ENCODE measurements at places on chromosomes 3 and 15.

DNA sequence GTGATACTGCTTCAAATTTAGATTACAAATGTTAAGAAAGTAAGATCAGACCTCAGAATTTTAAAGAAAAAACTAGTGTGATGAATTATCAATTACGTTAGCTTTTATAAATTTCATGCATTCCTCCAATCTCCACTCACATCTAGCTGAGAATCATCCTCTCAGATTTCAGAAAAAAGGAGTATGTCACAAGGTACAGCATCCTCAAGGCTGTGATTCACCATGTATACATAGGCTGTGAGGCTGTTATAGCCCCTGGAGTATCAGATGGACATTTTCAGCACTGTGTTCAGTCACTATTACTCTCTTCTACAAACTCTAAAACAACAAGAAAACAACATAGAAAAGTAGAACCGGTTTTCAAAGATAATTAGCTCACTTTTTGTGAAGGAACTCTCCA, 214.4 kb downstream of the PCCB start:
- no peak for DNase-seq

DNA sequence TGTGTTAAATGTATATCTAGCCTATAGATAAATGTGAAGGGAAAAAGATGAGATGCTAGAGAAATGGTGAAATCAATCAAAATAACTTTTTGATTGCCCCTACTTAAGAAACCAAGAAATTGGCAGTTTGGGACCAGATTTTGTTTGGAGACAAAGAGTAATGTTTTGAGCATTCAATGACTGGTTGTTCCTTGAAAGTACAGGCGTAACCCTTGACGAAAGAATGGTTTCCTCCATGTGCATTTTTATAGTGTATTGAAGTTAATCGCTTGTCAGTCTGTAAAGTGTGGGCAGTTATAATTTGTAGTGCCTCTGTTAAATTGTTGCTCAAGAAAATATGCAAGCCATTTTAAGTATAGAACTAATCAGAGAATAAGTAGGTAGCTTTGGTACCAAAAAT, 1.2 kb downstream of the KIF23 start:
- no peak for DNase-seq

DNA sequence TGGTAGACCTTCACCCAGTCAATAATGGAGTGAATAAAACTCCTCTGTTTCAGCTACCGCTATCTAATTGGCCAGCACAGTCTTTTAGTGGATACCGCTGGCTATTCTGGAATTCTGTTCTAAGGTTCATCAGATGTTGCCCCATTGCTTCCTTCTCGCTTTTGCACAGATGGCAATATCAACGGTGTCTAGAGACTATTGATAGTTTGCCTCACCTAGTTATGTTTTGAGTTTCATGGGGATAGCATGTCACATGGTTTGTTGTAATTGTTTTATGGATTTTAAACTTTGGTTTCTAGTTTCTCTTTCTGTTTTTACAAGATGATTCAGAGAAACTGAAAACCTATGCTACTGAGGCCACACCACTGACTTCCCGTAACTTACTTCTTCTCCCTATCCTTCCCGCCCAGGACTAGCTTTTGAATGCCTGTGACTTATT, 2.0 kb downstream of the XRN1 start:
- DNase-seq = no peak

DNA sequence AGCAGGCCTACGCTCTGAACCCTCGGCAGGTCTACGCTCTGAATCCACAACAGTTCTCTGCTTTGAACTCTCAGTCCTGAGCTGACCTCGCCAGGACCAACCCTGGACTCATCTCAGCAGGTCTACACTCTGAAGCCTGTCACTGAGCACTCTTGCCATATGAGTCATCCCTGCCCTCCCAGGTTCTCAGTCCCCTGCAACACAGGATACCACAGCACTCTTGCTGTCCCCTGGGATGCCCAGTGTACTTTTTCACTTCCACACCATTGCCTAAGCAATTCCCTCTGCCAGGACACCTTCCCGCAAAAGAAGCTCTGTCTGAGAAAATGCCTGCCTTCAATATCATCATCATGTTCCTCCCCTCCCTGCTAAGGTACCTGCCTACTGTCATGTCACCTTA, 42.0 kb downstream of the NUP210 start:
- no peak for DNase-seq

DNA sequence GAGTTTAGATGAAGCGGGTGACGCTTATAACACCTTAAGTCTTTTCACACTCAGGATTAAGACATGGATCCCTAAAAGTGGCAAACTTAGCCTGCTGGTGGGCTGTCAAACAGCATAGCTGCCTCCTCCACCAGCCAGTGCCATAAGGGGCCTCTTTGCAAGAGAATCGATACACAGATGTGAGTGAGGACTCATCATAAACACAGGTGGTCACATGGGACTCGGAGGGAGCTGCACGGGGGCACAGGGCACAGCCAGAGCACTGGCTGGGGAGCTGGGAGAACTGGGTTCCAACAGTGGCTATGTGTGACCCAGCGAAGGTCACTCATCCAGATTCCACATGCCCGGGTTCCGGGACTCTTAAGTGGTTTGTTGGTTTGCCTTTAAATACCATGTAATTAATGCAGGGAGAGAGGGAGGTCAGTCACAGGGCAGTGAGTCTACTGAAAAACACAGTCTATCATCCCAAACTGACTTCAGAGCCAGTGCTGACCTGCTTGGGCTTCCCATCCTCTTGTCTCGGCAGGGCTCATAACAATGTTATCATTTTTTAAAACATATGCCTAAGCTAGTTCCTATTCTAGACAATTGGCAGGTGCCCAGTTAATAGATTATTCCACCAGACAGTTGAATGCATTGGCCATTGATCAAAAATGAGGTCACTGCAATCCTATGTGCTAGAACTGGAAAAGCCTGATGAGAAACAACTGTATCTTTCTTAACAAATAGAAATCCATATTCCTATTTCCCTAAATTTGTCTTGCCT, 51.8 kb downstream of the SLC12A8 start:
- no peak for DNase-seq

DNA sequence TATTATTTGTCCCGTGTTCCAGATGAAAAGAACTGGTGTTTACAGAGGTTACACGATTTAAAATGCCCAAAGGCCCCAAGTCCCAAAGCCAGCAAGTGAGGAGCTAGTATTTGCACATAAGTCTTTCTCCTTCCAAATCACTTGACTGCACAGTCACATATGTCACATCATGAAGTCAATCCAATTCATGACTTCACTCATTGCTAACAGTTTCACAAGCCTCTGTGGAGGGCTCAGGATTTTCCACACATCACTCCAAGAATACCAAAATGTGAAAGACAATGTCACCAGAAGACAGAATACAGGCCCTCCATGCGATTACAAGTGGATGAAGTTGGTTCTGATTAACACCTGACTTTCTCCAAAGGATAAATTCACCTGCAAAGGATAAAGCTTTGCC, 283.1 kb upstream of the UBE2E2 start:
- DNase-seq = no peak

DNA sequence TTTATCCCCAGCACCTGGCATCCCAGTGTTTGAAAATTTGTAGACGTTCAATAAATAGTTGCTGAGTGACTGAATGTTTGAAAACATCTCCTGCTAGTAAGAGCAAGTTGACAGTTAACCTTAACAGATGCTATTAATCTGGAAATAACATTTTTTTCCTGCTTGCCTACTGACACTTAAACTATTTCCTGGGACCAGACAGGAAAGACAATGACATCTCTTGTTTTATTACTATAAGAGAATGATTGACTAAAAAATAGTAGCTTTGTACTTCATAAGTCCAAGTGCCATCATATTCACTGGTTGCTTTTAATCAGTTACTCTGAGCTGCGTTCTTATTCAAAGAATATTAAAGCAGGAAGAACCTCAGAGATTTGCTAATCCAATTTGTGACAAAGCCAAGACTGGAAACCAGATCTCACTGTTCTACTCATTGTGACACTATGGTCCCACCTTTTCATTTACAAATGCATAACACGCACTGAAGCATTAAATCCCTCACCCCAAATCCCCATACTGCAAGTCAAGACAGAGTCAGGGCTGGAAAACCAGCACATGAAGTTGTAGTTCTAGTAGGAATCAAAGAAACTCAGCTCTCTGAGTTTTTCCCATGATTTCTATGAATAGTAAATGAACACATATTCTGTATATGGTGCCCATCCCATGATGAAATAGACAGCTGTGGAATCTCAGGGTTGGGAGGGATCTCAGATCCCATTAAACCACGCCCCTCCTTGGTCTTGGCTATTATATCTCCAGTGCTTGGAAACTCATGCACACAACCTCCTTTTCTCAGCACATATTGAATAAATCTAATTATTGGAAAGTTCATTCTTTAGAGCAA, 212.7 kb upstream of the P2RY1 start:
- DNase-seq = no peak

DNA sequence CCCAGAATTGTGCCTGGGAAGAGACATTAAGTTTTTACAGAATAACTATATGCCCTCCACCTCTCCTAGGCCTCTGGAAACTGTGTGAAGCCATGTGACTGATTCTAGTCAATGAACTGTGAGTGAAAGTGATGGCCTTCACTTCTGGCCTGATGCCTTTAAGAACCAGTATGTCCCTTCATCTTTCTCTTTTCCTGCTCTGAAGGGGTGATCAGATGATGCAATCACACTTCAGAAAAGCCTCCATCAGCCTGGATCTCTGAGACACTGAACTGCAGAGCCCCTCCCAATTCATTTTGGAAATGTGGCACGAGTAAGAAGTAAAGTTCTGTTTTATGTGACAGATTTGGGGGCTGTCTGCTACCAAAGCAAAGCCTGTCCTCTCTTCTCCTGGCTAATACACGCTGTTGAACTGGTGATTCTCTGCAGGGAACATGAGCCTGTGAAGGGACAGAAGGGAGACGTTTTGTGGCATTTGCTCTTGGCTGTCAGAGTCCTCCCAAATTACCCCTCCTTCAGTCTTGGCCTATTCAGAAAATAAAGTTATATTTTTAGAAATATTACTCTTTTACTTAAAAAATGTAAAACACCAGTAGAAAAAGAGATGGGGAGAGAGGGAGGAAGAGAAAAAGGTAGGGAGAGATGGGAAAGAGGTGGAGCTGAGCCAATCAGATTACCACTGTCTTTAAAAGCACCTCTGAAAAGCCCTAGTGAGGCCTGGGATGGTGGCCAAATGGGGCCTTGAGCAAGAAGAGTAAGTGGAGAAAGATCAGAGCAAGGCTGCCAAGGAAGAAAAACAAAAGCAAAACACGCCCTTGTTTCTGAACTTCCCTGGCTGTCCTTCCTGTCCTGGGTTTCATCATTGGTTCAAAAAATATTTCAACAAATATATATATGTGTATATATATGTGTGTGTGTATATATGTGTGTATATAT, 40.9 kb upstream of the RYK start:
- DNase-seq = no peak

- DNase-seq = peak; percentile 17
These were observed 1.1 kb downstream of the HES1 start for GRCh38 chr3:194137008-194137505.

GRCh38 chr15:77369168-77369567, 50.7 kb downstream of the PEAK1 start:
- no peak for DNase-seq

GRCh38 chr15:38490242-38490922, 36.5 kb downstream of the FAM98B start:
- DNase-seq = no peak
